ENCODE measurements at places on chromosomes 13 and 19.

GRCh38 chr19:38596057-38596981 is 21.4 kb downstream of the MAP4K1 start:
- DNase-seq, result no peak

DNA sequence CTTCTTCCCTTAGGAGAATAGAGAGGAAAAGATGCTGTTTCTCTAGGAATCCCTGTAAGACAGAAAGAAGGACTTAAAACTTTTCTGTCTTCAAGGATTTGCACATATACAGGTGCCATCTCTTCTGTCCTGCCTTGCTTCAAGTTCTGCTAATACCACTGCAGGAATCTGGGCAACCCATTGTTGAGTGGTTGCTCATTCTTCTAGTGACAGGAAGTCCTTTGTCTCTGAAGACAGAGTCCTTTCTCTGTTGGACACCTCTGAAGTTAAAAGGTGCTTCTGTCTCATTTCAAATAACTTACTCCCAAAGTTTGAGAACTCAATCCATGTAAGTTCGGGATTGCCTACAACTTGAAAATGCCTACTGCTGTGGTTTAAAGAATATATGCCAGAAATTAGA is 114.4 kb upstream of the TMTC4 start:
- no peak for DNase-seq

DNA sequence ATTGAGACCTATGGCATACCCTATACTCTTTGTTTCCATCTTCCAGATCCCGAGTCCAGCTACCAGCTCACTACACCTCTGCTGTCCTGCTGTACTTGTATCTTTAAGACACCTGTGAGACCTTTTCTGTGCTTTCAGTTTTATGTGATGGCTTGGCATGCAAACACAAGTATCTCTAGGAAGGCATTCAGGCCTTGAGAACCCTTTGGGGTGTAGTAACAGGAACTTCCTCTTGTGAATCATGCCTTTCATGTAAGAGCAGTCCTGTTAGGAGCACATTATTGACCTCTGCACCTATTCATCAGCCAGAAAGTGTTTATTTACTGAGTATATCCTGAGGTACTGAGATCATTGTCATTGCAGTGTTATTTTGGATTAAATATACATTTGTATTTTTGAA is 87.0 kb upstream of the HTR2A start:
- DNase-seq, result peak; percentile 69

DNA sequence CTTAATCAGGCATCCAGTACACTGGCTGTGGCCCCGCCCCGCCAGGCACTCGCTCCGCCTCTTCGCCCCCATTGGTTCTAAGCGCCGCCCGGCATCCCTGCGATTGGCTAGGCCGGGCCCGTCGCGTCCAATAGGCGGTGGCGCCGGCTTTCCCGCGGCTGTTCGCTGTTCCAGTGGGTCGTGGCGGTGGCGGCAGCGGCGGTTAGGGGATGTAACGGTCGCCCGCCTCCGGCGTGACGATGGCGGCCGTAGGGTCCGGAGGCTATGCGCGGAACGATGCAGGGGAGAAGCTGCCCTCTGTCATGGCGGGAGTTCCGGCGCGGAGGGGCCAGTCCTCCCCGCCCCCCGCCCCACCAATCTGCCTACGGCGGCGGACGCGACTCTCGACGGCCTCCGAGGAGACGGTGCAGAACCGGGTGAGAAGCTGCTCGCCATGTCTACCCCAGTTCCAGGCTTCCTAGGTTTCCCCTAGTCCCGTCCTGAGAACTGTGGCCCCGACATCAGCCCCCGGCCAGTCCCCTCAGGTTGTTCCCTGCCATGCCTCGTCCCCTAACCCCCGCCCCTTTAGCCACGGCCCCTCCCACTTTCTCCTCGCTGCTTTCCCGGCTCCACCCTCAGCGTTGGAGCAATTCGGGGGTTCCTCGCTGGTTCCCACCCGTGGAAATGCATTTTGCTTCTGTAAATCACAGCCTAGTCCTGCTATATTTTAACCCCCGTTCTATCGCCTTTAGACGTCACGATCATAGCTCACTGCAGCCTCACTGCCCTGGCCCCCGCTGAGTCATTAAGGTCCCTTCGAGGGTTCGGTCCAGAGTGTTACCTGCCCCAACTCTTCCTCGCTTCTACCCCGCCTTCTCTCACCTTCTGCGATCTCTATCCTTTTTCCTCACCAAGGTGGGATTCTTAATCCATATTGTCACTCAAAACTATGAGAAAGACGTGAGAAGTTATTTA is at the start of gene WDR62:
Gene WDR62 (plus strand): TSS at position 165 of the 954 bp plus-strand sequence. CDS start 75 bp downstream, at position 240.
- no peak for DNase-seq

DNA sequence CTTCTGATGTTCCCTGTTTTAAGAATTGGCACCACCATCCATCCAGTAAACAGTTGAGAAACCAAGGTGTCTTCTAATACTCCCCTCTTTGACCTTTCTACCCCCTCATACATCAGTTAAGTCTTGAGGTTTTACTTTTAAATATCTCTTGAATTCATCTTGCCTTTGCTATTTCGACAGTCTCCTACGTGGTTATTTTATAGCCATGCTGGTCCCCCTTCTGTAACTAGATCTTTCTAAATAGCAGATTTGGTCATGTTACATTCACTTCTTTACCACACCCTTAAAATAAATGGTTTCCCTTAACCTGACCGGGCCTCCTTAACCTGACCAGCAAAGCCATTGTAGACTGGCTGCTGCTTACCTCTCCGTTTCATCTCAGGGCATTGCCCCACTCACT is 5.4 kb downstream of the GPR180 start:
- no peak for DNase-seq

- DNase-seq, result no peak
Observed at GRCh38 chr19:1084024-1084868, 10.9 kb downstream of the POLR2E start.

DNA sequence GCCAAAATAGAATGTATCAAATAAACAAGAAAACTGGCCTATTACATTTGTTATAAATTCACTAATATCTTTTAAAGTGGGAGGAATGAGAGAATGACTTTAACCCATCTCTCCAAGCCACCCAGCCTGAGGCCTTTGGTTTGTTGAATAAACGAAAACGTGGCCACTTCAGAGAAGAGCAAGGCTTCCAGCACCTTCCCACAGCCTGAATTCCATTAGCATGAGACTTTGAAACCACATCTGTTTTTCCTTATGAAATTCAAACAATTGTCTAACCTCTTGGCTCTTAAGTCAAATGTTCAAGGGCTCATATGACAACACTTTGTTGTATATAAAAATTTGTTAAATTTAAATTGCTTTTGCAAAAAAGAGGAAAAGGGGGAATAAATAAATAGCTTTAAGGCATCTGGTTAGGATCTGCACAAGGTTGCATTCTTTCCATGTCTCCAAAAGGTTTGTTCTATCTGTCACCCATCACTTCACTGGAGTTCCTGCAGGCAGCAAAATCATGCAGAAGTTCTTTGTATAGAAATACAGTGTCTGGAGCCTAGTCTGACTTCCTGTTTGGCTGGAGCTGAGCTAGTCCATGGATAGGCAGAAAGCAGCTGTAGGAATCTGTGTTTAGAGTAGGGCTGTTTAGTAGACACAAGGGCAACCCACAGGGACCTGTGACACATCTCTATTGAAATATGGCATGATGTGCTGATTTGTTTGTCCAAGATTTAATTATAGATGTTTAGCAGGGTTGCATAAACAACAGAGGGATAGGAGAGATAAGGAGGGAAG is 502.3 kb downstream of the KCTD12 start:
- DNase-seq, result no peak

Data from B cell (primary cell).